Hepatocyte (in vitro differentiated cells): ENCODE measurements at places on chromosomes 5 and 9.

DNA sequence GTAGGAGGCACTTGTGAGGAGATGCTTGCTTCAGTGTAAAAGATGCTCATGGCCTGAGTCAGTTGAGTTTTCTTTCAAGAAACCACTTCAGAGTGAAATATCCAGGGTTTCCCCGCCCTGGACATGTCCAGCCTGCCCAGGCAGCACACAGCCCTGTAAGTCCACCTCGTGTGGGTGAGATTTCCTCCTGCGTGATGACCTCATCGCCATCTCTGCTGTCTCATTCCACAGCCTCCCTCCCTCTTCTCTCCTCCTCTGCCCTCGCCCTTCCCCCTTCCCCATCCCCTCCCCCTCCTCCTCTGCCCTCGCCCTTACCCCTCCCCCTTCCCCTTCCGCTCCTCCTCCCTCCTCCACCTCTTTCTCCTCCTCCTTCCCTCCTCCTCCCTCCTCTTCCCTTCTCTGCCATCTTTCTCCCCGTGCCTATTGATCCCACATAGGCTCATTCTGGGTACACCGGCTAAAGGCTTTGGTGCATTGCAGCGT lies 34.0 kb upstream of the NCS1 start:
- peak; percentile 78 for DNase-seq

- peak; percentile 82 for DNase-seq
Measured at GRCh38 chr5:173573126-173573960, 43.1 kb downstream of the BOD1 start.

DNA sequence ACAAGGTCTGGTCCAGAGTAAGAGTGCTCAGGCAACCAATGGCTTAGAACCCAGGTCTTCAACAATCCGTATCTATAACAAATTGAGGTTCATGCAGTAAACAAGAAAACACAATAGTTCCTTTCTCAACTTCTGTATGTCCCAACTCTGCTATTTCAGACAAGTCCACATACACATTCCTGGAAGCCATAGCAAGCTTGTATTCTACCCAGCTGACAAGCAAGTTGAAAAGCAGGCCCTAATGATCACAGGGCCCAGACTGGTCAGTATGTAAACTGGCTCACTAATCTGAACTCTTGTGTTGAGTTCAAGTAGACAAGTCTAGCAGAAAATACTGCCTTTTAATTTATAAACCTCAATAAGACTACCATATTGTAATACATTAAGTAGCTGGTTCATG lies 26.9 kb downstream of the FNIP1 start:
- DNase-seq, result no peak

GRCh38 chr9:19527663-19528062 lies 118.9 kb downstream of the ACER2 start:
- no peak for DNase-seq

DNA sequence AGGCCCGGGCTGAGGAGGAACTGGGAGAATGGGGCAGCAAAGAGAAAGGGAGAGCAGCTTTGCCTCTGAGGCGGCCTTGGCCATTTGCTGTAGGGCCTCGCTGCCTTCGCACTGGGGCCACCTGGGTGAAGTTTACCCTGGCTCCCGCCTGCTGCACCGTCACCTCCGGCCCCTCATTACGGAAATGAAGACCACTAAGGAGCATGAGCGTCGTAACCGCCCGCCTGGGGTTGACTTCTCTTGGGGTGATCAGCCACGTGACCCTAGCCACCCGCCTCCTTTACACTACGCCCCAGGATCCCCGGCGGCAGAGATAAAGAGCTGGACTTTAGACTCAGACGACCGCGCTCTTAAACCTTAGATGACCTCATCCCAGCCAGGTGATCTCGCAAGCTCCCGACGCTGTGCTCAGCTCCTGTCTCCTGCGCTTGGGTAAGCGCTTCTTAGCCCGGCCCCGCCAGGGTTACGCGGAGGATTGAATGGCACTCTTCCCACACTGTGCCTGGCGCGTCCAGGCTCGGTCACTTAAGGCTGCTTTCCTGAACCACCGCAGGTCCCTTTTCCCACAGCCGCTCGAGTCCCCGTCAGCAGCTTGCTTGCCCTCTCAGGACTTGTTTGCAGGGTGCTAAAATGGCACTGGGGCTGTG lies 107.9 kb upstream of the LARP1 start:
- DNase-seq, result peak; percentile 93

- DNase-seq, result peak; percentile 21
Measured at GRCh38 chr5:43729846-43730478, 127.0 kb downstream of the NNT start.

GRCh38 chr5:21802869-21803490 lies 1050.2 kb downstream of the CDH12 start:
- peak; percentile 28 for DNase-seq

GRCh38 chr5:150789450-150789849 lies 10.9 kb downstream of the SMIM3 start:
- DNase-seq, result no peak

- DNase-seq, result no peak
Measured at GRCh38 chr9:130422546-130422945, 22.2 kb upstream of the ASS1 start.

DNA sequence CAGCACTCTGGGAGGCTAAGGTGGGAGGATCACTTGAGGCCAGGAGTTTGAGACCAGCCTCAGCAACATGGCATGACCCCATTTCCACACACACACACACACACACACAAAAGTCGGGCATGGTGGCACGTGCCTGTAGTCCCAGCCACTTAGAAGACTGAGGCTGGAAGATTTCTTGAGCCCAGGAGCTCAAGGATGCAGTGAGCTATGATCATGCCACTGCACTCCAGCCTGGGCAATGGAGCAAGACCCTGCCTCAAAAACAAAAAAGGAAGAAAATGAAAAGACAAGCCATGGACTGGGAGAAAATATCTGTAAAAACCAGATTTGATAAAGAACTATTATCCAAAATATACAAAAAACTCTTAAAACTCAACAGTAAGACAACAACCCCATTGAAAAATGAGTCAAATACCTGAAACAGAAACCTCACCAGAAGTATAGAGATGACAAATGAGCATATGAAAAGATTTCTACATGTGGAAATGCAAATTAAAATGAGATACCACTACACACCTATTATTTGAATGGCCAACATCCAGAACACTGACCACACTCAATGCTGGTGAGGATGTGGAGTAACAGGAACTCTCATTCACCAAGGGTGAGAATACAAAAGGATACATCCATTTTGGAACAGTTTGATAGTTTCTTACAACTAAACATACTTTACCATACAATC lies 24.7 kb downstream of the DNAJA1 start:
- DNase-seq, result no peak

DNA sequence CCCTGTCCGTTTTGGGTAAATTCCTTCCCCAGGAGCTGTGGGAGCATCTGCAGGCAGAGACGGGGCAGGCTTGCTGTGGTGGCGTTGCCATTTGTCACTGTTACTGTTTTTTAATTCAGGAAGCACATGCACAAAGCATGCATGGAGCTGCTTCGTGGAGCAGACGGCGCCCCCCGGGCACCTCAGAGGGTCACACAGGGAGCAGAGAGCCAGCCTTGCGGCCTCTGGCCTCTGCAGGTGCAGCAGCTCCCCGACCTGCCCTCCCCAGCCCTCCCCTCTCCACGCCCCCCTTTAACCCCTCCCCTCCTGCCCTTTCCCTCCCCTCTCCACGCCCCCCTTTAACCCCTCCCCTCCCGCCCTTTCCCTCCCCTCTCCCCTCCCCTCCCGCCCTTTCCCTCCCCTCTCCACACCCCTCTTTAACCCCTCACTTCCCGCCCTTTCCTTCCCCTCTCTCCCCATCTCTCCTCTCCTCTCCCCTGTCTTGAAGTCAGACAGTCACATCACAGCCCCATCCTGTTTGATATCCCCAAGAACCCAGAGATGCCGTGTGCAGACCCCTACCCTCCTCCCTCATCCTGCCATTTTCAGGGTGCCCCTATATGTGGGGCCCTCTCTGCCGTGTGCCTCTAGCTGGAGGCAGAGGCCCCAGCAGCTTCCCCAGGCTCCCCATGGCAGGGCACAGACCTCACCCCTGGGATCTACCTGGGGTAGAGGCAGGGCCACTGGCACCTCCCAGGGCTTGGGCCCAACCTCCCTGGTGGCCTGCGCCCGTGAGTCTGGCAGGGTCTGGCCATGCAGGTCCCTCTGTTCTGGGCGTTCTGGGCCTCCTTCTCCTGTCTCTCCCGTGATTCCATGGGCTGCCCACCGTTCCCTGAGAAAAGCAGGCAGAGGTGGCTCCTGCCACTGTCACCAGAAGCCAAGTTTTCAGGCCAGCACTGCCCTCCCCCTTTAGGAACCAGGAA lies 29.6 kb upstream of the UBAC1 start:
- peak; percentile 67 for DNase-seq
